ENCODE measurements at places on chromosomes 5 and 9. TPM values are rescaled to one million over a fixed set of nuclear protein-coding genes. Genes with fewer than 3 reads are reported as not detected.

GRCh38 chr9:73847536-73847935, 649.6 kb upstream of the RORB start:
- no peaks in the 10 kb centered on the region for H3K36me3 ChIP-seq
- no peak overlapping the region for H3K4me3 ChIP-seq
- H3K4me1 ChIP-seq: no peaks in the 10 kb centered on the region

DNA sequence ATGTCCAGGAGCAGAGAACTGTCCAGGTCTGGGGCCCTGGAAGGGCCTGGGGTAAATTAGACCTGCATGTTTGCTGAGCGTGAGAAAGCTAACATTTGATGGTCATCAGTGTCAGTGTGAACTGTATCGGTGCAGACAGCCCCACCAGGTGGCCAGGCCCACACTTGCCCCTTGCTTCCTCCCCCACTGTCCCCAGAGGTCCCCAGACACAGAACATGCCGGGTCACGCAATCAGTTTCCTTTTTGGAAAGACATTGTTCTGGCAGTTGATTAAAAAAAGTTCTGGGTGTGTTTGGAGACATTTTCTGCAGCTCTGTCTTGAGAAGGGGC, 1.5 kb downstream of the NKD2 start:
- H3K27me3 ChIP-seq: peaks cover 76% of the 10 kb centered on the region
- no peak for DNase-seq
- no peak overlapping the region for H3K27ac ChIP-seq
- no peaks in the 10 kb centered on the region for H3K4me1 ChIP-seq
- no peaks in the 10 kb centered on the region for H3K36me3 ChIP-seq
- no peak overlapping the region for H3K4me3 ChIP-seq

DNA sequence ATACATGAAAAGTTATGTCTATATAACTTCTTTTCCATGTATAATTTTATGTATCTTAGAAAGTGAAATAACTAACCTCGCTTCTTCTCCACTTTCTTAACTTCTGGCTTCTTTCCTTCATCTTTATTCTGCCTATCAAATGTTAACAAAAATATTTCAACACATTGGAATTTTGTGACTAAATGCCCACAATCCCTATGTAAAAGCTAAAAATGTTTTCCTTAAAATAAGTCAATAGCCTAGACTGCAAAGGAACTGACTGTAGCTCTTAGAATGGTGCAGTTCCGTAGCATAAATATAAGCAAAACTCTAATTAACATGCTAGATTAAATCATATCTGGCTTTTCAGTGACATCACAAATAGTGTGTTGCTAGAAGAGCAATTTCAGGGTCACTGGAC, 40.9 kb downstream of the PSIP1 start:
- H3K27ac ChIP-seq: no peak overlapping the region
- H3K4me3 ChIP-seq: no peak overlapping the region
- no peaks in the 10 kb centered on the region for H3K27me3 ChIP-seq
- H3K4me1 ChIP-seq: 0 out of 2 replicates have a peak, but pooled peaks cover 1% of the 10 kb centered on the region
- H3K36me3 ChIP-seq: peaks cover 10% of the 10 kb centered on the region

Gene CPLANE1
- 17.9 TPM for total RNA-seq

Gene ATP10B
- not detected for total RNA-seq

Gene KYAT1
- total RNA-seq: 6.8 TPM

- peak; percentile 46 for DNase-seq
- no peak overlapping the region for H3K4me3 ChIP-seq
- H3K27me3 ChIP-seq: no peaks in the 10 kb centered on the region
- H3K4me1 ChIP-seq: peaks cover 4% of the 10 kb centered on the region
- H3K27ac ChIP-seq: no peak overlapping the region
- H3K36me3 ChIP-seq: no peaks in the 10 kb centered on the region
Observed at GRCh38 chr9:135468854-135469521, 10.6 kb upstream of the PPP1R26 start.

- H3K27me3 ChIP-seq: no peaks in the 10 kb centered on the region
- no peaks in the 10 kb centered on the region for H3K36me3 ChIP-seq
- no peak overlapping the region for H3K27ac ChIP-seq
- DNase-seq: no peak
- H3K4me1 ChIP-seq: no peaks in the 10 kb centered on the region
Observed at GRCh38 chr5:30051976-30052375, 1141.5 kb upstream of the CDH6 start.

Gene CD74
- total RNA-seq: 0.18 TPM

Gene BSPRY
- total RNA-seq: not detected

Gene IL3
- total RNA-seq: not detected

- no peaks in the 10 kb centered on the region for H3K36me3 ChIP-seq
- no peak overlapping the region for H3K27ac ChIP-seq
Observed at GRCh38 chr5:145124806-145125205, 710.3 kb downstream of the PRELID2 start.

Gene GNAQ
- 63.6 TPM for total RNA-seq

Gene ADAMTSL2
- total RNA-seq: not detected

DNA sequence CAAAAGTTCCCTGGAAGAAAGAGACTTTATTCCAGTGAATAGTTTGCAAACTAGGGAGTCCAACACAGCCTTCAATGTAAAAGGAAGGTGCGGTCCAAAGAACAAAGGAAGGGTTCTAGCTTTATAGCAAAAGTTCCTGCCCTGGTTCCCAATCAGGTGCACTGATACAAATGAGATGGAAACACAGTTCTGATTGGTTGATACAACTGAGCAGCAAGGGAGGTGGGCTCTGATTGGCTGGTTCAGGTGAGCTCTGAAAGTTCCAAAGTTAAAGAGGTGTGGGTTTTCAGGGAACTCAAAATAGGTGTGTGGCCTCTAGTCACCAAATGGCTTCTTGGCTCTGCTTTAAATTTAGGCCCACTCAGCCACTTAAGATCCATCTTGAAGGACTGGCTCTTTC, 43.1 kb downstream of the P4HA2 start:
- H3K27me3 ChIP-seq: no peaks in the 10 kb centered on the region
- no peak for DNase-seq
- H3K36me3 ChIP-seq: no peaks in the 10 kb centered on the region
- H3K4me1 ChIP-seq: peaks cover 2% of the 10 kb centered on the region
- H3K4me3 ChIP-seq: no peak overlapping the region
